ENCODE measurements at places on chromosomes 7 and 10.

- DNase-seq, result no peak
Observed at GRCh38 chr10:30759423-30759822, 129.9 kb upstream of the LYZL2 start.

- DNase-seq, result no peak
Observed at GRCh38 chr7:75624134-75624832, 114.5 kb downstream of the HIP1 start.

DNA sequence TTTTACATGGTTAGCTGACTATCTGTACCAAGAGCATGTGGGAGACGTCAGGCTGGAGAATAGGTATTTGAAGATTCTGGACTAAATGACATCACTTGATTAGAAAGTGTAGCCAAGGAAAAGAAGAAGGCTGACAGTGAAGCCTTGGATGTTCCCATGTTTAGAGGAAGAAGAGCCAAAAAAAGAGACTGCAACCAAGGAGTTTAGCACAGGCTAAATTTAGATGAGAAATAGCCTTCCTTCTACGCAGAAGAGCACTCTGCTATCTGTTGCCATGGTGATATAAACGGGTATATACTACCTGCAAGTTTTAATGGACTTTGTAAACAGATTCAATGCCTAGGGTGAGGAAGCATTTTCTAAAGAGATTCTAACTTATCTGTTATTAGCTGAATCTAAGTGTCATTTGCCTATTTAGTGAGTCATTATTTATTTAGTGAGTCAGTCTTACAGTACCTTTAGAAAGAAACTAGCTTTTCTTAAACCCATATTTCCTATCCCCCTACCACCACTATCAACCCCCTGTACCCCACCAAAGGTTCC lies 69.8 kb downstream of the CDK6 start:
- no peak for DNase-seq

GRCh38 chr10:128061306-128062300 lies 64.6 kb downstream of the MKI67 start:
- no peak for DNase-seq

GRCh38 chr7:131057794-131058070 lies 269.9 kb upstream of the MKLN1 start:
- no peak for DNase-seq

DNA sequence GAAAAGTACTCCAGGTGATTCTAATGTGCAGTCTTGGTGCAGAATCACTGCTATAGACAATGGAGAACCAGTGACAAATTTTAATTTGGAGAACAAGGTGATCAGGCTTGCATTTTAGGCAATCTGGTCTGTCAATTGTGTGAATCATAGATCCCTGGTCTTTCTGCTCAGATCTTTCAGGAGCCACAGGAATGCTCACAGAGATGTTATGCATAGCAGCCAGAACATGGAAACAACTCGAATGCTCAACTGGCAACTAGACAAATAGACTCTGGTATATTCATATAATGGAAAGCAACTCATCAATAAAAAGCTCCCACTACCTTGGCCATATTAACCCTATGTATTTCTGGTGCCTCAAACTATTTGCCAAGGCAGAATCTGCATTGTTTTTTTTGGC lies 209.1 kb downstream of the PHF14 start:
- no peak for DNase-seq

DNA sequence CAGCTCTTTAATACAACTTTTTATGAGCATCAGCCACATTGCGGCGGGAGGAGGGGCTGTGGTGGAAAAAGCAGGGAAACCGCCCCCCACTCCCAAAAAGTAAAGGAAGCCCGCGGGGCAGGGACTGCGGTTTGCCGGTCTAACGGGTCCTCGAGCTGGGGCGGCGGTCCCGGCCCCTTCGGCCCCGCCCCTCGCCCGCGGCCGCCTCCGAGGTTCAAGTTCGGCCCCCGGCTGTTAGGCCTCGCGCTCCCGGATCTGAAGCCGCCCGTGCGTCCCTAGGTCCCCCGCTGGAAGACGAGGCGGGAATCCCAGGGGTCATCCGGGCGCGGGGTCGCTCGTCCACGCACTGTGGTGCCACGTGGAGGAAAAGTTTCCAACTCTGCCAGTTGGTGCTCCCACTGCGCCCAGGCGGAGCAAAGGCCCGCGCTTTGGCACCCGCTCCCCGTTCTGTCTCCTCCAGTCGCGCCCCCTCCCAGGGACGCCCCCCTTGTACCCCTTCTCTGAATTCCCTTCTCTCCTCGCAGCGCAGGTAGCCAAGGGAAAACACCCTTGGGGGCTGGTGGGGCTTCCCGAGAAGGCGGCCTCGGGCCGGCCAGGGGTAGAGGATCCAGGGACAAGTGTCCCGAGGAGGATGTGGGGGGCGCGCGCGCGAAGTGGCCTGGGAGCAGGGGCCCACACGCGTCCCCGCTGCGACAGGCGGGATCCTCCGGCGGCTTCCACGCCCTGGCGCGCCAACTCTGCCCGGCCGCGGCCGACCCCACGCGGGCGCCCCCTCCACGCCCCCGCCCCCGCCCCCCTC lies 798 bp upstream of the AUTS2 start:
- DNase-seq, result no peak

DNA sequence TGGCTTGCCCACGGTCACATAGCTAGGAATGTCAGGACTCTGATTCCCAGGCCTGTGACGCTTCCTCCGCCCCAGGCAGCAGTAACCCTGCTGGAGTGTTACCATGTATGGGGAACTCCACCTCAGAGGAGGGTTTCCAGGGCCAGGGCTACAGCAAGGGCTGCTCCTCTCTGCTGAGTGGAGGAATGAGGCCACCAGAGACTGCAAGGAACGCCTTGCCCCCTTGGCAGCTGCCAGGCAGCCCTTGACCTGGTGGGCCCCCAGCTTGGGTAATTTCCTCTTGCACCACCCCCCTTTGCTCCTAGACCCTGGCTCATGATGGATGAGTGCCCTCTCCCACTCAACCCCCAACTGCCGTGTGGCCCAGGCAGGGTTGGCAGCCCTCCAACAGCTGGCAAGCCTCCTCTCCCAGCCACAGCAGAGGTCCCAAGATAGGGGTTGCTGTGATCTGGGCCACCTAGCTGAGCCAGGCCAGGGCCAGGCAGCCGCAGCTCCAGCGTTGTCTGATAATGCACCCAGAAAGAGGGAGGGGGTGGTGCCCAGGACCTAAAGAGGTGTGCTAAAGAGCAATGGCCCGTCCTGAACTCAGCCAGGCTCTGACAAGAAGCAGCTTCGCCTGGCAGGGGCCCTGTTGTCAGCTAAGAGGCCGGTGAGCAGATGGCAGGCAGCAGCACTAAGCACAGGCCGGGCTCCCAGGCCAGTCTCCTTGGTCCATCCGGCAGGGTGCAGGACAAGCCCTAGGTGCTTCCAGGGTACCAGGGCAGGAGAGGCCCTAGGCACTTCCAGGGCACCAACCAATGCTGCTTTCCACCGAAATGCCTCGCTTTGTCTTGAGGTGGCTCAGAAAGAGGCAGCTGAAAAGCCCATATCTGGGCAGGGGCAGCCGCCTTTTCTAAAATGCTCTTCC lies 35.4 kb downstream of the DRGX start:
- no peak for DNase-seq

DNA sequence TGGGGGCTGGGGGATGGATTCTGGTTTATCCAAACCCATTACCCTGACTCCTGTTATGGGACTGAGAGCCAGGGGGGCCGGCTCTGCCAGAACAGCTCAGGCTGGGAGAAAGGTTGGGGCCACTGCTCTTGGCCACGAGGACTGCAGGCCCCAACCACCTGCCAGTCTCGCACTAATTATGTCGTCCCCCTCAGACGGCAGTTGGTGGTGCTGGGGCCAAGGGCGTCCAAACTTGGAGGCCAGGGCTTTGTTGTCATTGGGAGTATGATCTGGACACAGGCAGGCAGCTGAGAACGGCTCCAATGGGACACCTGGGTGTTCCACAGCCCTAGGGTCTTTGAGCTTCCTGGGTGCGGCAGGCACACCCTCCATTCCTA lies 34.7 kb downstream of the DRGX start:
- DNase-seq, result no peak

- no peak for DNase-seq
Observed at GRCh38 chr10:78166261-78166660, 132.6 kb downstream of the RPS24 start.

GRCh38 chr7:23065974-23066373 lies 39.6 kb upstream of the KLHL7 start:
- no peak for DNase-seq

DNA sequence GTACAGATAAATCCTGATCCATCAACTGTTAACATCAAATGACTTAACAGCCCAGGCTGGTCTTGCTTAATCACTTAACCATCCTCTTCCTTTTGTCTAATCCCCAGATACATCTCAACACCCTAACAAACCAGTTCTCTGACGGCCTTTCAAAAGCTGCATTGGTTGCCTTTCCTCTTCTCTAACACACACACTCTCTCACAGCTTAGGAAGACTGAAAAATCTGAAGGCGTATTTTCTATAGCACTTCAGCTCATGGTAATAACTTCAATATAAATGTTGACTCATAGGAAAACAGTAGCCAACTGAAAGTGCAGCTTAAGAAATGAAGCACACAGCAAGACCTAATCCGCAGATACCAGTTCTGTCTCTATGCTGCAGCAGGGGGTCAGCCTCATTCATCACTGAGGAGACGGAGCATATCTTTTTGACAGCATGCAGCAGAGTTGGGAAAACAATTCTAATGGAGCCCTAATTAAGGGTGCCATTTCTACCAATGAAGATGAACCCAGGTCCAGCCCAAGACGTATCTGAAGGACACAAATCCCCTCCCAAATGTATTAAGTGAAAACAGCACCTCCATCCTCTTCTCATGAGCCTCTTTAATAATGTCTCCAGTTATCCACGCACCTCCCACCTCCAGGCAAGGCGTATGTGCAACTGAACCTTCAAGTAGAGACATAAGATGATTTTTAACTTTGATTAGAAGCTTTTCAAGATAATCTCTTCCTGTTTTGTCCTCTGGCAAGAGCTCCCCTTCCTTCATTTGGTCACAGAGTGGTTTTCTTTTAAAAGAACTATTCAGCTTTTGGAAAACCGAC lies 211.7 kb upstream of the NFE2L3 start:
- DNase-seq, result no peak

- no peak for DNase-seq
Observed at GRCh38 chr10:46541735-46542566, 14.5 kb downstream of the GPRIN2 start.

- DNase-seq, result no peak
Observed at GRCh38 chr7:122100021-122100420, 44.0 kb downstream of the AASS start.

- peak; percentile 6 for DNase-seq
Observed at GRCh38 chr7:76225379-76225778, 23.7 kb downstream of the SRRM3 start.

- no peak for DNase-seq
Observed at GRCh38 chr10:14423111-14423744, 92.5 kb upstream of the FRMD4A start.

DNA sequence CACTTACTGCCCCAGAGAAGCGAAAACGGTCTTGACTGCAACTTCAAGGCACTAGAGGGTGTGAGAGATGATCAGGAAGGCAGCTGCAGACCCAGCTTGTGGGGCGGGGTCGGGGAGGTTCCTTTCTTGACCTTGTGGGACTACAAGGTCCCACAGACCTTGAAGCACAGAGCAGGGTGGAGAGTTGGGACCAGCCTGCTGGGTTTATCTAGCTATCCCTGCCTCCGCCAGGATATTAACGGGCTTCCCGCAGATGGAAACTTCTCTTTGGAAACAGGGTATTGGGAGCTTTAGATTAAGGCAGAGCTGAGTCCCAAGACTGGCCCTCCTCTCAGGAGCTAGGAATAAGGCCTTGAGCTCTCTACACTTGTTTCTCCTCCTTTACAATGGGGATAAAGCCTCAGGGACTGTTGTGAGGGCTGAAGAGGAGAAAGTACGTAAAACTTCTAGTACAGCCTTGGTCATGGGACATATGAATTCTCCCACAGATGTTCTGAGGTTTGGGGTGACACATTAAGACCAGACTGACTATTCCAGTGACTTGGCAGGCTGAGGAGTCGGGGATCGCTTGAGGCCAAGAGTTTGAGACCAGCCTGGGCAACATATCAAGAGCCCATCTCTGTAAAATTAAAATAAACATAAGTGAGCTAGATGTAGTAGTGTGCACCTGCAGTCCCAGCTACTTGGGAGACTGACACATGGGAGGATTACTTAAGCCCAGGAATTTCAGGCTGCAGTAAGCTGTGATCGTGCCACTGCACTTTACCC lies 153.2 kb downstream of the CDH23 start:
- no peak for DNase-seq

GRCh38 chr10:9262770-9263169 lies 1208.3 kb downstream of the GATA3 start:
- DNase-seq, result peak; percentile 38

- no peak for DNase-seq
Observed at GRCh38 chr7:34371922-34372321, 286.1 kb upstream of the NPSR1 start.

DNA sequence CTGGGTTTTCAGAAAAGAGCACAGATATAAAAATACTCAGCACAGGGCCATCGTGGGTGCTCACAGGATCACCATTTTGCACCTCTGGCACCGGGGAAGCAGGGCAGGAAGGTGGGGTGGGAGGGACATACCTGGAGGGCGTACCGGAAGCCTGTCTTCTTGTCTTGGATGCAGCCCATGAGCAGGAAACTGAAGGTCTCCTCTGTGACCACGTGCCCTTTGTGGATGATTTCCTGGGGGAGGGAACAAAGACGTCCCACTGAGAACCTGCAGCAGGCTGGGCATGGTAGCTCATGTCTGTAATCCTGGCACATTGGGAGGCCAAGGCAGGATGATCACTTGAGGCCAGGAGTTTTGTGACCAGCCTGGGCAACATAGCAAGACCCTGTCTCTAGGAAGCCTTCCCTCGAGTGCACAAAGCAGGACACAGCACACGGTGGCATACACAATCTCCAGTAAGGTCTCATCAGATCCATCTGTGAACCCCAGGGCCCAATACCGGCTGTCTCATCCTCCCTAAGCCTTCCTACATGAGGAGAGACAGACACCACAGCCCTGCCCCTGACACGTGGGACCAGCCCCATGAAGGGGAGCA lies 9.5 kb downstream of the PTCD1 start:
- no peak for DNase-seq

- DNase-seq, result no peak
Observed at GRCh38 chr7:137305901-137306621, 37.5 kb downstream of the PTN start.

- no peak for DNase-seq
Observed at GRCh38 chr10:74909670-74910069, 83.3 kb downstream of the KAT6B start.

DNA sequence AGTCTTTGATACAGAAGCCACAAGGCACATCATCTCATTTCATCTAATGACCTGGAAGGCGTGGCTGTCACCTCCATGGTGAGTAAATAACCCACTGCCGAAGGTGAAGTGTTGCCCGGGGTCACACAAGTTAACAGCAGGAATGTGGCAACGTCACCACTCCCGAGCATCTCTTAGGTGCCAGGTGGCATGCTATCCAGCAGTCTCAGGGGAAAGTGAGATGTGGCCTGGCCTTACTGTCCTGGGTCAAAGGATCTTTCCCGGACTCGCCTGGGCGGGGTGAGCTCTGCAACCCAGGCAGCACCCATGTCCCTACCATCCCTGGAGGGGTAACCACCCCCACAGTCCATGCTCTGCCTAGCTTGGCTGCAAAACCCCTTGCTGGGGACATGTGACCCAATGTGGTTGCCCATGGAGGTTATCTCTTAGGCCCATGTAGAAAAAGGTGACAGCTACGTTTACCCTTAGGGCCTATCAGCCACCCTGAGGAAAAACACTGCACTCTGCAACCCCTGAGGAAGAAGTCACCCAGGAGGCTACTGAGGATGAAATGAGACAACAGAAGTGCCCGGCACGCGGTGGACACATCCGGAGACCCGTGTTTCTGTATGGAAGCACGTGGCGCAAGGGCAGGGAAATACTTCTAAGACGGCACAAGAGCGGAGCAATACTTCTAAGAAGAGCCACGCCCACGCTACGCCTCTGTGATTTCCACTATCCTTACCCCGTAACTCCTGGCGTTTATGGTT lies 52.0 kb downstream of the BAIAP2L1 start:
- DNase-seq, result no peak

- no peak for DNase-seq
Observed at GRCh38 chr10:115049960-115050359, 43.2 kb upstream of the ATRNL1 start.

Data from T-helper 2 cell (primary cell).